Activated CD8-positive, alpha-beta memory T cell treated with anti-CD3 and anti-CD28 coated beads for 24 hours (primary cell): ENCODE measurements at places on chromosomes 6 and 20.

DNA sequence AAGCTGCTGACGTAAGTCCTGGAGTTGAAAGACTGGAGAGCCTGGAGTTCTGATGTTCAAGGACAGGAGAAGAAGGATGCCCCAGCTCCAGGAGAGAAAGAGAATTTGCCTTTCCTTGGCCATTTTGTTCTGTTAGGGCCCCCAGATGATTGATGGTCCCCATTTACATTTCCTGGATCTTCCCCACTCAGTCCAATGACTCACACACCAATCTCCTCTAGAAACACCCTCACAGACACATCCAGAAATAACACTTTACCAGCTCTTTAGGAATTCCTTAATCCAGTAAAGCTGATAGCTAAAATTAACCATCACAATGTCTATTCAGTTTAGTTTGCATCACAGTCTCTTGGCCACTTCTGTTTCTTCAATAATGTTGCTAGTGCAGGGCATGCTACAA is 260.2 kb upstream of the IRAK1BP1 start:
- DNase-seq: no peak

GRCh38 chr6:138145402-138145801 is 16.3 kb upstream of the ARFGEF3 start:
- no peak for DNase-seq

DNA sequence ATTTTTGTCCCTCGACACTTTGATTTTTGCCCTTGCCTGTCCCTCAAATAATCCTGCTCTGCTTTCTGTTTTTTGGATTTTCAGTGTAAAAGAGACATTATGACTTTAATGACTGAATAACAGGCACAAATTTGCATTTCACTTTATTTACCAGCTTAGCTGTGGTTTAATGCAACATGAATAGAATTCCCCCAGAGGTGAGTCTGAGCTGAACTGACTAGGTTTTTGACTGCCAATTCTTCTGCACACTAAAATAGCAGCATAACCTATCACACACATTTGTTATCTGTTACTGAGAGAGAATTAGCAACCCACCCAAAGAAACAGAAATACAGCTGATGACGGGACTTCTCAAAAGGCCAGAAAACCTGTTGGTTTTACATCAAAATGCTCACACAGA is 3.9 kb upstream of the RBM24 start:
- DNase-seq: no peak

- DNase-seq: no peak
Observed at GRCh38 chr6:84568971-84569370, 195.4 kb downstream of the TBX18 start.

- no peak for DNase-seq
Observed at GRCh38 chr6:143241911-143242310, 181.2 kb downstream of the AIG1 start.

- no peak for DNase-seq
Observed at GRCh38 chr20:17995967-17996819, 27.4 kb downstream of the MGME1 start.

GRCh38 chr6:19906171-19906570 is 69.0 kb downstream of the ID4 start:
- DNase-seq: no peak

GRCh38 chr6:17884498-17885478 is 102.6 kb downstream of the KIF13A start:
- no peak for DNase-seq

DNA sequence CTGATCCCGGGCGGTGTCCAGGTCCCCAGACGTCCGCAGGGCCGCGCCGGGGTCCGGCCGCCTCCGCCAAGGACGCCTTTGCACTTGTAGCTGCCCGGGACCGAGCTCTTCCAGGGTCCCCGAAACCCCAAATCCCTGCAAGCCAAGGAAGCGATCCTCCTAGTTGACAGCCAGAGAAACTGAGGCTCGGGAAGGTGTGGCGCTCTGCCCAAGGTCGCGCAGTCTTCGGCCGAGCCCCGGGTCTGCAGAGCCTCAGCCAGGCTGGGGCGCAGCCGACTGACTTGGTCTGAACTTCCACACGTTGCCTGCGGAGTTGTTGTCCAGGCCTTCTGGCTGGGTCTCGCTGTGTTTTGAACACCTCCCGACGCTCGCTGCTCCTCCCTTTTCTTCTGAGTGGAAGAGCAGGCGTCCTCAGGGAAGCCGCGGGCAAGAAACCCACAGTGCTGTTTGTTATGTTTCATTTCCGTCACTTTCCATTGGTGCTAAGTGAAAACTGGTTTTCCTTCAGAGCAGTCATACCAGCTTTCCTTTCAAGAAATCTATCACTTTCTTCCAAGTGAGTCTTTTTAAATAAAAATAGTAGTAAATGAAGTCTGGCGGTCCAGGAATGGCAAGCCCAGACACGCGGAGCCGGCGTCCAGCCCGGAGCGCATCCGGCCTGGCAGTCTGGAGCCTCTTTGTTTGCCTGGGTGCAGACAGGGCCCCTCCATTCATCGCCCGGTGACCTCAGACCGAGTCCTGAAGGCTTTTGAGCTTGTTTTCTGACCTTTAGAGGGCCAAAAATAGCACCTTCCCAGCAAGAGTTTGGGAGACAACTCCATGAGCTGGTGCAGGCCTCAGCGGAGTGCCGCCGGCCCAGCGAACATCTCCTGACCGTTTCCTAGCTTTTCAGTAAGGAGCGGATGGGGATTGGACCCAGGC is 698 bp downstream of the FAM210B start:
- no peak for DNase-seq

DNA sequence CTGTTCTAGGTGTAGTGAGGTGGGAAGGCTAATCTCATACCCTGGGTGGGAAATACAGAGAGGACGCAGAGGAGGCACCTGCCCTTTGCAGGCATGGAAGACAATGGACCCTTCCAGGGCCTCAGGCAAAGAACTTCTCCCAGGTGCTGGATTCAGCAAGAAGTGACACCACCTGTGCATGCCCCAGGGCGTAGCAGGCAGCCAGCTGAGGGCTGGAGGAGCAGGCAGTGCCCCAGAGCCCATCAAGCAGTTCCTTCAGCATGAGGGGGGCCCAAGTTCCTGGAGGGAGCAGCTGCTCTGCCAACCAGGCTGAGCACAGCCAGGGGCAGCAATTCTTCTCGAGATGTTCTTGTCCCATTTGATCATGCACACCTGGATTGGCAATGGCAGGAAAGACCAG is 170.3 kb upstream of the PDE10A start:
- DNase-seq: no peak

GRCh38 chr20:59351157-59352040 is 51.0 kb downstream of the EDN3 start:
- DNase-seq: no peak

GRCh38 chr6:116763906-116764628 is 1.5 kb downstream of the FAM162B start:
- DNase-seq: no peak

- DNase-seq: no peak
Observed at GRCh38 chr20:57213291-57213690, 53.1 kb downstream of the BMP7 start.

GRCh38 chr6:17493286-17493685 is 99.9 kb downstream of the CAP2 start:
- DNase-seq: no peak

DNA sequence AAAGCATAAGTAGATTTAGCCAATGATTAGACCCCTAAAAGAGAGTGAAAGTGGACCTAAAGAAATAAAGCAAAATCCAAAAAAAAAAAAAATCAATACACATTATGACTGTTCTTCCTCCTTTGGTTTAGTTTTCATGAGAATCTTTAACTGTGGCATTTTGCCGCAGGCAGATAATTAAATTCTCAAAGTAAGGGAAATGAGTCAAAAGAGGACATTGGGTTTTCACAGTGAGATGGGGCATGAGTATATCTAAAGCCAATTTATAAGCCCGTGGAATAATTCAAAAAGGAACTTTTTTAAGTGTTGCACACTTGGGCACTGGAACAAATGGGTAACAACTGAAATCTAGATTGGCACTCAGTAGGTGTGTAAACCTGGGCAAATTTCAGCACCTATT is 230.3 kb downstream of the PKHD1 start:
- DNase-seq: no peak

GRCh38 chr20:49594143-49594930 is 26.4 kb upstream of the PTGIS start:
- peak; percentile 80 for DNase-seq

- DNase-seq: no peak
Observed at GRCh38 chr20:59818911-59819310, 114.5 kb downstream of the SYCP2 start.

- no peak for DNase-seq
Observed at GRCh38 chr6:95203153-95203754, 374.1 kb upstream of the MANEA start.

GRCh38 chr6:23339268-23339667 is 769.9 kb downstream of the HDGFL1 start:
- DNase-seq: no peak

DNA sequence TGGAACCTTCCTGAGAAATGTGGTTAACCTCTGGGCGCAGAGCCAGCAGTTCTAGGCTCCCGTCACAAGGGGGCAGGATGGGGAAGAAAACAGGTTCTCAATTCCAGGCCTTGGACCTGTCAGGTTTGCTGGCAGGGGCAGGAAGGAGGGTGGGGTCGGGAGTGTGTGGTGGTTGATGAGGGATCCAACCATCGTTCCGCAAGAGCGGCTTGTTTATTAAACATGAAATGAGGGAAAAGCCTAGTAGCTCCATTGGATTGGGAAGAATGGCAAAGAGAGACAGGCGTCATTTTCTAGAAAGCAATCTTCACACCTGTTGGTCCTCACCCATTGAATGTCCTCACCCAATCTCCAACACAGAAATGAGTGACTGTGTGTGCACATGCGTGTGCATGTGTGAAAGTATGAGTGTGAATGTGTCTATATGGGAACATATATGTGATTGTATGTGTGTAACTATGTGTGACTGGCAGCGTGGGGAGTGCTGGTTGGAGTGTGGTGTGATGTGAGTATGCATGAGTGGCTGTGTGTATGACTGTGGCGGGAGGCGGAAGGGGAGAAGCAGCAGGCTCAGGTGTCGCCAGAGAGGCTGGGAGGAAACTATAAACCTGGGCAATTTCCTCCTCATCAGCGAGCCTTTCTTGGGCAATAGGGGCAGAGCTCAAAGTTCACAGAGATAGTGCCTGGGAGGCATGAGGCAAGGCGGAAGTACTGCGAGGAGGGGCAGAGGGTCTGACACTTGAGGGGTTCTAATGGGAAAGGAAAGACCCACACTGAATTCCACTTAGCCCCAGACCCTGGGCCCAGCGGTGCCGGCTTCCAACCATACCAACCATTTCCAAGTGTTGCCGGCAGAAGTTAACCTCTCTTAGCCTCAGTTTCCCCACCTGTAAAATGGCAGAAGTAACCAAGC is 29.6 kb downstream of the SRSF3 start:
- peak; percentile 90 for DNase-seq

DNA sequence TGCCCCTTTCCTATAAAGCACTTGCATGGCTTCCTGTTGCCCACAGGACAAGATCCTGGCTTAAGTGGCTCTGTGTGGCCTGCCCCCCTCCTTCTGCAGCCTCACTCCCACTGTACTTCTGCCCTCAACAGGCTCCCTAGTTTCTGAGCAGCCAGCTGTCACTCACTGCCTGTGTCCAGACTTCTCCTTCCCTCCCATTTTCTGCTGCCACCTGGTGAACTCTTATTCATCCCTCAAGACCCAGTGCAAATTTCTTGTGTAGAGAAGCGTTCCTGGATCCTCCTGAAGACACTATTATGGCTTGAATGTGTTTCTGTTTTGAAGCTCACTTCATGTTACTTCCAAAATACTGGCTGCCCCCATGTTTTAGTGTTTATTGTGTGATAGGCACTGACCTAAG is 26.5 kb downstream of the SNPH start:
- DNase-seq: no peak

GRCh38 chr6:145199961-145200360 is 535.4 kb downstream of the EPM2A start:
- DNase-seq: no peak

- DNase-seq: no peak
Observed at GRCh38 chr6:75085931-75086635, 119.8 kb downstream of the COL12A1 start.

GRCh38 chr6:116387374-116387773 is 16.6 kb downstream of the DSE start:
- DNase-seq: no peak

DNA sequence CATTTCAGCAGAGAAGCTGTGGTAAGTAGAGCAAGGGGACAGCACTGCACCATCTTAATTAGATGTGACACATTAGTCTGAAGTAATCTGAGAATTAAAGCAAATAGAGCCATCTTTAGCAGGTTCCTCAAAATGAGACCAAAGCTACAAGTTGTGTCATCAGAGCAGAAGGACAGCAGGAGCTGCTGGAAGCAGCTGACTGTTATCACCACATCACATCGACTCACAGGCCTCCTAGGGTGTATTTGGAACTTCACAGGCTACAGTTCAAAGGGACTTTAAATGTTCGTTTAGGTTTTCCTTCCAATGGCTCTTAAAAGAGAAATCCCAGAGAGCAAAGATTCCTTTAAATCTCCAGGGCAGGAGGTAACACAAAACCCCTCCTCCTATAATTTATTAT is 69.5 kb downstream of the LCA5 start:
- no peak for DNase-seq

DNA sequence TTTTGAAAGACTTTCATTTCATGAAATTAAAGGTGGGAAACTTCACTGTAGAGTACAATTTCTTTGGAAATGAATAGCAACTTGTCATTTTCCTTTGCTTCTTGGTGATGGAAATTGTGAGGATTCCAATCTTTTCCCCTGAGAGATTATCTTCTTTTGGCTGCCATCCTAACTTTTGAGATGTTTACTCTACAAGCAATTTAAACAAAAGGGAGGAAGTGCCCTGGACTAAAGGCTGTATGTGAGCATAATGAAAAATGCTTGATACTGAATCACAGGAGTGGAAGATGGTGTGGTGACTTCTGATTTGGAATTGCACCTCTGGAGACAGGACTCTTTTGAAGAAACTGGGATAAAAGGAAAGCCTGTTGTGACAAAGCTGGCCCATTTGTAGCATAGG is 43.1 kb upstream of the JAG1 start:
- no peak for DNase-seq

GRCh38 chr6:114556846-114557488 is 214.1 kb upstream of the HS3ST5 start:
- no peak for DNase-seq

DNA sequence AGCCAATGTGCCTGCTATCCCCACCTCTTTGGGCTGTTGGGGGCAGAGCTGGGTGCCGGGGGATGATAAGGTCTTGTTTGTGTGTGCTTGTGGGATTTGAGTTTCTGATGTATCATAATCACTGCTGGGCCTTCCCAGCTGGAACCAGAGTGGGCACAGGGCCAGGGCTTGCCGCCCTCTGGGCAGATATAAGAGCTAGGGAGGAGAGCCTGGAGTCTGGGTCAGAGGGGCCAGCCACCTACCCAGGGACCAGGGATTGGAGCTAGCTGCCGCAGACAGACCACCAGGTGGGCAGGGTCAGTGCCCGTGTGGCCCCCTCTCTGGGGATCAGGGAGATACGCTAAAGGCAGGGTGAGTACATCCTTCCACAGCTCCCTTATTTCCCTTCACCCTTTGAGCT is 3.1 kb upstream of the TLDC2 start:
- DNase-seq: no peak

- no peak for DNase-seq
Observed at GRCh38 chr20:60038400-60039008, 80.3 kb downstream of the CDH26 start.

DNA sequence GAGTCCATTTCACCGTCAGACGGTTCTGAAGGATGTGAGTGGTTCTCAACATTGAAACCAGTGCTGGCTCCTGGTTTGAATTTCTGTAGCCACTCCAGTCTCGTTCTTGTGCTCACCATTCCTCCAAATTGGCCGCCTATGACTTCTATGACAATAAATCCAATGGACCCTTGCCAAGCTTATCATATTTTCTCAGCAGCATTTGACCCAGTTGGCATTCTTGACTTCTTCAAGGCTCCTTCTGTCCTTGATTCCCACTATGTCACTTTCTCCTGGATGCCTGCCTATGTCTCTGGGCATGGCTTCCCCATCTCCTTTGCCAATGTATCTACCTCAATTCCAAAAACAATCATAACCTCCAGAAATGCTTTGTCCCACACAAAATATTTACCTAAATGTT is 756.0 kb upstream of the NRSN1 start:
- DNase-seq: no peak
